GM23338 (cell line): ENCODE measurements at places on chromosomes 2 and 18. TPM values are rescaled to one million over a fixed set of nuclear protein-coding genes. Genes with fewer than 3 reads are reported as not detected.
A peak's percentile ranks its signal among the peaks of the same experiment; 100 is the strongest.

PLA2R1 gene
- 0.78 and 1.2 TPM in 2 replicates for total RNA-seq

PCARE gene
- total RNA-seq: not detected in 2 replicates

SERPINB10 gene
- not detected in 2 replicates for total RNA-seq

CTLA4 gene
- not detected in 2 replicates for total RNA-seq

BCL2 gene
- total RNA-seq: 4.0 and 7.3 TPM in 2 replicates

CELF4 gene
- total RNA-seq: 2.6 and 3.6 TPM in 2 replicates

C1QL2 gene
- 0.69 and 1.2 TPM in 2 replicates for total RNA-seq

RND3 gene
- 55.3 and 55.7 TPM in 2 replicates for total RNA-seq

RIT2 gene
- total RNA-seq: 0.70 and 1.9 TPM in 2 replicates

NEU2 gene
- total RNA-seq: not detected in 2 replicates

RAB12 gene
- 80.4 and 92.3 TPM in 2 replicates for total RNA-seq

IL36G gene
- 0.70 TPM in 1 of 2 replicates, not detected in the other for total RNA-seq

UBR3 gene
- total RNA-seq: 28.0 and 30.3 TPM in 2 replicates

RUFY4 gene
- 0.04 TPM in 1 of 2 replicates, not detected in the other for total RNA-seq

MTIF2 gene
- 38.9 and 39.0 TPM in 2 replicates for total RNA-seq

VSNL1 gene
- 95.6 and 102 TPM in 2 replicates for total RNA-seq

HOXD11 gene
- not detected in 2 replicates for total RNA-seq

LOXHD1 gene
- total RNA-seq: 0.16 and 0.17 TPM in 2 replicates

PLCD4 gene
- total RNA-seq: 0.80 TPM in 1 of 2 replicates, not detected in the other

IL1RL1 gene
- total RNA-seq: not detected in 2 replicates

DNA sequence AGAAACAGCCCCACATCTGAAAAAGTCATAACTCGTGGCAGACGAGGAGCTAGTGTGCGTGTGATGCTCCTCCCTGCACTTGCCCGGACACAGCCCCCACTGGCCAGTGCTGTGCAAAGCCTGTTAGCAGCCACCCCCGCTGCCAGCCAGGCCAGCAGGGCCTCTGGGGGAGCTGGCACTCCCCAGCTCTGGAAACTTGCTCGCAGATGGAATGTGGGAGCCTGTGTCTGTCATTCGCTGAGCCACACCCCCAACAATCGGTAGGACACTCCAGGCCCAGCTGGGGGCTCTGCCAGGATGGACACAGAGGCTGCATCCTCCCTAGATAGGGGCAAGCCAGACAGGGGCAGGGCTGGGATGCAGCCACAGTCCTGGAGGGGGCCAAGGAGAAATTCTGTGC, 62.4 kb upstream of the ATG16L1 start:
- DNase-seq: peak; percentile 14

DNA sequence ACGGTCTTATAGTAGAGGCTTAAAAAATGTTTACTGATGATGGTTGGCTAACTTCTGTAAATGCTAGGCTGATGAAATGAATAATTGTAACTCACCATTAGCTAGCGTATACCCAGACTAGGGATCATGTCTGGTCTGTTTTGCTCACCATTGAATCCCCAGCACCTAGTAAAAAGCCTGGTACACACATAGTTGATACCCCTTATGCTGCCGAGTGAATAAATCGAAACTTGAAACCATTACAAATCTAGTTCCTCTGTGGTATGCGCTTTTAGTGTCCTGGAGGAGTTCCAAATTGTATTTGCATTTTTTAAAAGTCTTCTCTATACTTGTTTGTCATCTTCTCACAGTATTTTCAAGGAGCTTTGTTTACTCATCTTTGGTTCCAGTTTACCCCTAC, 1.3 kb downstream of the TAF1B start:
- DNase-seq: no peak

DNA sequence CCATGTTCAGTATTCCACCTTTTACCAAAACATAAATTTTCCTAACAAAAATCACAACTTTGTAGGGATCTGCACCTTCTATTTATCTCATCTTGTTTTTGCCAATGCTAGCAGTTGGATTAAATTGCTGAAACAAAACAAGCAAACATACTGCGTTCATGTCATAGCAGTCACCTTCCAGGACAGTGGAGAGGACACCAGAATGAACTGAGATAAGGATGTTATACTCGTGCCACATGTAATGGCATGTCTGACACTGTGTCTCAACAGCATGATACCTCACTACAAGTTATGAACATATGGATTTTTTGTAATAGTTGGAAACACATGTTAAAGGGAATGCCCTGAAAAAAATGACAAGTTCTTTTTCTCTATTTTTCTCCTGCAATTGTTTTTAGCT, 245.3 kb downstream of the XIRP2 start:
- DNase-seq: no peak

DNA sequence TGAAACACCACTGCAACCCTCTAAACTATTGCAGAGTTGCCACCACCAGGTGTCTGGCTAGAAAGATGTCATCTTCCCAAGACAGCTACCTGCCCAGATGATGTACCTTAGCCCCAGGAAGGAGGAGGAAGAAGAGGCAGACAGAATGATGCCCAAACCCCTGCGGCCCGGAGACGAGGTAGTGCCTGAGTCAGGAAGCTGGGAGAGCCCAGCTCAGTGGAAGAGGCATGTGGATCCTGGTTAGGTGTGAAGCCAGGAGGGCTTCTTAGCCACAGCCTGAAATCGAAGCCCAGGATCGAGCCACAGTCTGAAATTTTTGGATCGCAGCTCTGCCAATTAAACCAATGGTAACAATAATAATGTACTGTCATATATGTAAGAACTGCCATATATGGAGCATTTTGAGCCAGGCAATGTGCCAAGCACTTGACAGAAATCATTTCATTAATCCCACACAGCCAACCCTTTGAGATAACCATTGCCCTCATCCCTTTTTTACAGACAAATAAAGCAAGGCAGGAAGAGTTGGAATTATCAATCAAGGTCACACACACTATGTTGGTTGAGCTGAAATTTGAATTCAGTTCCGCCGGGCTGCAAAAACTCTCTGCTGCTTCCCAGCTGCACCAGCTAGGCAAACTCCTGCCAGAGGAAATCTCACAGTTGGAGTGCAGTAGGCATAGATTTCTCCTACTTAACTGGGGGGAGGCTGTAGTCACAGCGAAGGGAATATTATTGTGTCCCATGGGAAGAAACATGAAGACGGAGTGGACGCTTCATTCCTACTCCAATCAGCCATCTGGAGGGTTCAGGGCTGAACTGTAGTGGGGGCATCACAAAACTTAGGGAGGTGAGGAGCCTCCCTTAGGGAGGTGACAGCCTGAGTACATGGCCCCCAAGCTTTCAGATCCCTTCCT, 19.4 kb upstream of the CYP1B1 start:
- DNase-seq: no peak

GRCh38 chr2:192137451-192137850, 57.3 kb downstream of the TMEFF2 start:
- DNase-seq: no peak

DNA sequence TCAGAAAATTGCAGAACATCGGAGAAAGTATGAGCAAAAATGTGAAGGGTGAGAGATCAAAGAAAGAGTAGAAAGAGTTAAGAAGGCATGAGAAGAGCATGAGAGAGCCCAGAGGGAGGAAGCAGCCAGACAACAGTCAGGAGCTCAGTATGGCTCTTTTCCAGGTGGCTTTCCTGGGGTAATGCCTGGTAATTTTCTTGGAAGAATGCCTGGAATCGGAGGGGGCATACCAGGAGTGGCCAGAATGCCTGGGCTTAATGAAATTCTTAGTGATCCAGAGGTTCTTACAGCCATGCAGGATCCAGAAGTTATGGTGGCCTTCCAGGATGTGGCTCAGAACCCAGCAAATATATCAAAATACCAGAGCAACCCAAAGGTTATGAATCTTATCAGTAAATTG, 271.8 kb upstream of the TFPI start:
- DNase-seq: no peak

- DNase-seq: no peak
Observed at GRCh38 chr2:102266204-102266603, 45.2 kb upstream of the IL1RL1 start.

GRCh38 chr2:227942021-227942420, 70.6 kb downstream of the DAW1 start:
- DNase-seq: no peak

DNA sequence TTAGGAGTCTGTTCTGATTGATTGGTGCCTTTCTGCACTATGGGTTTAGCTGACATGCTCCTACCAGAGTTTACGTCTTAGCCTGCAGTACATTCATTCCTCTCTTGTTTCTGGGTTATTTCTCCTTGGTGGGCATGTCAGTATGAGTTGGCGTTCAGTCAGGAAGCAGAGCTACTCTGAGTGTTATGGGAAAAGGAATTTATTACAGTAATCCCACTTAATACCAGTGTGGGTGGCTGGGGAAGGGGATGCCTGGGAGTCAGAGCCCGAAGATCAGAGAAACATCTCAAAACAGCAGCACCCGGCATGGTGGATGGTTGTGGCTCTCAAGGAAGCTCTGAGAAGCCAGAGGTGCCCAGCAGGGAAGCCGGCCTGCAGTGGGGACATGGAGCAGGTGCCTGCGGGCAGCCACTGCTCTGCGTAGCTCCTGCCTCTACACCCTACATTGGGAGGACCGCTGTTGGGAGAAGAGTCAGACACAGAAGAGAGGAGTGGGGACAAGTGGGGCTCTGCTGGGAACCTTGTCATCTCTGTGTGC, 48.9 kb downstream of the RAB31 start:
- no peak for DNase-seq

- DNase-seq: peak; percentile 85
Observed at GRCh38 chr2:45014016-45014702, 4.9 kb upstream of the SIX2 start.

DNA sequence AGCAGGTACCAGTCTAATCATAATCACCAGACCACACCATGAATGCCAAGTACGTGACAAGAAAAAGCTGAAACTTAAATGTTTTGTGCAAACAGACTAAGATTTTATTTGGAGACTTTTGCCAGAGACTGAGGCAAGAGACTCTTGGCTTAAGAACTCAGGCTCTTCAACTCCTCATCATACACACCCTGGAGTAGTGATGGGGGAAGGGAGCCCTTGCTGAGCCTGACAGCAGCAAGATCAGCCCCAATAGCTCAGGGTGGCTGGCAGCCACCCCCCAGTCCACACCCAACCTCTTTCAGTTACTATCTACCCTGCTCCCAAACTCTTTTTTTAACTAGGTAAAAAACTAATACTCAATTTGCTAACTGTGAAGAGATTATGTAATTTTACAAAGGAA, 114.8 kb downstream of the CCBE1 start:
- no peak for DNase-seq

- DNase-seq: no peak
Observed at GRCh38 chr18:58143386-58143785, 99.4 kb downstream of the NEDD4L start.

DNA sequence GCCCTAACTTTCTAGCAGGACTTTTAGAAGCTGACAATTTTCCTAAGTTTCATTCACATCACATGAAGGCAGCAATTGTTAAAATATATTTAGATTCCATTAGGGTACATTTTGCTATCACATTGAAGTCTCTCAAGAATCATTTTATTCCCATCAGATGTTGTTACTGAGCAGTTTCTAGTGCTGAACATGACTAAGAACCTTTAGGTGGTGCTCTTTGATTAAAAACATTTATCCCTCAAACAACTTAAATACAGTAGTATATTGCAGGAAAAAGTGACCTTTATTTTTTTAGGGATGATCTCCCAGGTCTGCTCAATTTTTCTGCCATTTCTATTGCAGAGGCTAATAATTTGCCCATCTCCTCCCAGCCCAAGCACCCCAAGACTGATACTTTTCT, 22.9 kb upstream of the NARS1 start:
- DNase-seq: no peak

DNA sequence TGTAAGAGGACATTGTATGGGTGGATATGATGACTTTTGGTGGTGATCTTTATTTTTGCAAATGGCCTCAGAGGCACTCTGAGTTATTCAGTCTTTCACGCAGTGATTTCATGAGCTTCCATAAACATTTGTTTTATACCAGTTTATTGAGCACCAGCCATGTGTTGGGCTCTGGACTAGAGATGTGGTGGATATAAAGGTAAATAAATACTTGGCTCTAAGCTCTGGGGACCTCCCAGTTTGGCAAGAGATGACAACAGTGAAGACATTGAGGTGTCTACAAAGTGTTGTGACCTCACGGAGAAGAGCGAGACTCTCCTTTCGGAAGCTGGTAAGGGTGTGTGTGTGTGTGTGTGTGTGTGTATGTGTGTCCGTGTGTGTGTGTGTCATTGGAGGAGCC, 146.4 kb downstream of the TANC1 start:
- DNase-seq: no peak

GRCh38 chr2:33457556-33458247, 18.7 kb upstream of the RASGRP3 start:
- DNase-seq: no peak

DNA sequence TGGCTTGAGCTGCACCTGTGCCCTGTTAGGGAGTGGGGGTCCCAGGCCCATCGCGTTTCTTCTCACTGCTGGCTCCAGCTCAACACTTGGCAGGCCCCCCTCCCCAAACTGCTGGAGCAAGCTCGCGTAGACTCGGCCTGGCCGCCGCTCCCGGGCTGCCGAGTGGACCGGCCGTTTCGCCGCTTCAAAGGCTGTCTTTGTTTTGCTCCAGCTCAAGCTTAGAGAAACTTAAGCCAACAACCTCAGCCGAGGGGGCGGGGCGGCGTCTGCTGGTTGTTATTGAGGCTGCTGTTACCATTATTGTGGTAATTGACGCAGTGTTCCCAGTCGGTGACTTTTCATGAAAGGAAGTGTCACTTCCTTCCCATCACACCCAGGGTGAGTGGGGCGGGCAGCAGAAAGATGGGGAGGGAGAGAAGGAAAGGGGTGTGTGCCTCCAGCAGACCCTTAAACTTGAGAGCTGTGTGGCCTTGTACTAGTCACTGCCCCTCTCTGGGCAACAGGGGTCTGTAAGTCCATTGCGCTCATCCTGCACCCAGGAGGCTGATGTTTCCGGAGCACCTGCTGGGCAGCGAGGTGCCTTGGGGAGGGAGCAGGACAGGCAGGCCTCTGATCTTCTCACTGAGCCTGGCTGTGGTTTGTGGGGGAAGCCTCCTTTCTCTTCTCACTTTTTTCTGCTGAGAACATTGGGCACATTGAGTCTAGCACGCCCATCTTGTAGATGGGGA, 2.1 kb downstream of the ARID5A start:
- peak; percentile 95 for DNase-seq

GRCh38 chr2:194380011-194380410, 1277.0 kb upstream of the SLC39A10 start:
- DNase-seq: no peak

- DNase-seq: no peak
Observed at GRCh38 chr18:2992995-2993877, 19.7 kb downstream of the LPIN2 start.

DNA sequence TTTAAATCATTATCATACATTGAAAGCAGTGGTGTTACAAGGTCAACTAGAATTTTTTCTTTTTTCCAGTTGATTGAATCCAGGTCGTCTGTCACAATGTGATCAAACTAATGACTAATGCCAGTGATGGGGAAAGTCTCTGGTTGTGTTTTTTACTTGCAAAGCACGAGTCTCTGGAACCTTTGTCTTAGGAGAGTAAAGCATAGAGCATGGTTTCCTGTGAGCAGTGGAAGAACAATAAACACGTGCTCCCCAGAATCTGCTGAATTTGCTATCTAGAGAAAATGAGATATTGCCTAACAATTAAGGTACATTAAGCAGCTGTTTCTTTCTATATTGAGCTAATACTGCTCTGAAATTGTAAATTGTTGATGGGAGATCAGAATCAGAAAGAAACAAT, 1332.4 kb upstream of the TMEFF2 start:
- DNase-seq: peak; percentile 31
